ENCODE measurements at places on chromosomes 5 and 9. TPM values are rescaled to one million over a fixed set of nuclear protein-coding genes. Genes with fewer than 3 reads are reported as not detected.

Gene RNF183
- total RNA-seq: not detected

Gene INSL6
- not detected for total RNA-seq

Gene GDNF
- 1.2 TPM for total RNA-seq

Gene BAAT
- not detected for total RNA-seq

Gene PCA3
- total RNA-seq: not detected

Gene IL33
- 44.5 TPM for total RNA-seq

Gene AHRR
- 86.8 TPM for total RNA-seq

Gene SURF2
- total RNA-seq: 13.5 TPM

Gene FAXDC2
- 14.9 TPM for total RNA-seq

Gene CDKN2AIPNL
- 37.8 TPM for total RNA-seq

Gene CACNA1B
- under 0.01 TPM for total RNA-seq

Gene IL3
- not detected for total RNA-seq

Gene PDGFRB
- 126 TPM for total RNA-seq

Gene TXNDC8
- not detected for total RNA-seq

Gene PLAC8L1
- not detected for total RNA-seq

Gene N4BP3
- 2.2 TPM for total RNA-seq

Gene AFAP1L1
- total RNA-seq: 5.1 TPM

Gene PPP2R2B
- total RNA-seq: 0.17 TPM

Gene SLC46A2
- not detected for total RNA-seq

Gene ALDH1A1
- total RNA-seq: 10.8 TPM

Gene SLC34A1
- not detected for total RNA-seq

Gene TICAM2
- total RNA-seq: 11.8 TPM

Gene NR5A1
- not detected for total RNA-seq

Gene PCDHA12
- total RNA-seq: not detected

Gene SV2C
- total RNA-seq: not detected

Gene ZNF608
- total RNA-seq: 13.4 TPM

Gene TNC
- 85.3 TPM for total RNA-seq

Gene FGF10
- total RNA-seq: 7.3 TPM

Gene EIF4EBP3
- total RNA-seq: 1.5 TPM

Gene SLC45A2
- not detected for total RNA-seq

Gene ARAP3
- 4.5 TPM for total RNA-seq

Gene LECT2
- total RNA-seq: not detected

Gene SURF6
- 9.6 TPM for total RNA-seq

Gene HAVCR2
- total RNA-seq: 2.2 TPM

Gene TRPM3
- under 0.01 TPM for total RNA-seq

Gene FBXL7
- 7.3 TPM for total RNA-seq

Gene ANKRD55
- not detected for total RNA-seq

Gene BTNL8
- not detected for total RNA-seq

Gene COL23A1
- total RNA-seq: under 0.01 TPM

Gene OMD
- total RNA-seq: 0.33 TPM

Gene RNF180
- 2.0 TPM for total RNA-seq

Gene SLCO6A1
- total RNA-seq: not detected

Gene DMGDH
- 2.5 TPM for total RNA-seq

Gene PCDHGA11
- total RNA-seq: 23.0 TPM

Gene AJM1
- 1.6 TPM for total RNA-seq

Gene PCDHGB3
- total RNA-seq: 7.1 TPM

Gene MZB1
- not detected for total RNA-seq

Gene SLC22A4
- total RNA-seq: 3.0 TPM

Gene OTULINL
- total RNA-seq: 0.17 TPM

Gene ARL14EPL
- total RNA-seq: not detected

Gene TMEM250
- total RNA-seq: 80.7 TPM

Gene ELOVL7
- total RNA-seq: 0.33 TPM

Gene SEMA4D
- total RNA-seq: 0.66 TPM

Gene SH3PXD2B
- 41.2 TPM for total RNA-seq

All from smooth muscle cell of trachea (primary cell).